ENCODE measurements at places on chromosomes 7 and 10.

GRCh38 chr10:125739994-125740679 lies 20.6 kb downstream of the EDRF1 start:
- no peak for DNase-seq

GRCh38 chr7:10225275-10225674 lies 748.4 kb upstream of the PHF14 start:
- DNase-seq = no peak

- DNase-seq = no peak
These were observed 80.2 kb downstream of the ZNF37A start for GRCh38 chr10:38174336-38174735.

DNA sequence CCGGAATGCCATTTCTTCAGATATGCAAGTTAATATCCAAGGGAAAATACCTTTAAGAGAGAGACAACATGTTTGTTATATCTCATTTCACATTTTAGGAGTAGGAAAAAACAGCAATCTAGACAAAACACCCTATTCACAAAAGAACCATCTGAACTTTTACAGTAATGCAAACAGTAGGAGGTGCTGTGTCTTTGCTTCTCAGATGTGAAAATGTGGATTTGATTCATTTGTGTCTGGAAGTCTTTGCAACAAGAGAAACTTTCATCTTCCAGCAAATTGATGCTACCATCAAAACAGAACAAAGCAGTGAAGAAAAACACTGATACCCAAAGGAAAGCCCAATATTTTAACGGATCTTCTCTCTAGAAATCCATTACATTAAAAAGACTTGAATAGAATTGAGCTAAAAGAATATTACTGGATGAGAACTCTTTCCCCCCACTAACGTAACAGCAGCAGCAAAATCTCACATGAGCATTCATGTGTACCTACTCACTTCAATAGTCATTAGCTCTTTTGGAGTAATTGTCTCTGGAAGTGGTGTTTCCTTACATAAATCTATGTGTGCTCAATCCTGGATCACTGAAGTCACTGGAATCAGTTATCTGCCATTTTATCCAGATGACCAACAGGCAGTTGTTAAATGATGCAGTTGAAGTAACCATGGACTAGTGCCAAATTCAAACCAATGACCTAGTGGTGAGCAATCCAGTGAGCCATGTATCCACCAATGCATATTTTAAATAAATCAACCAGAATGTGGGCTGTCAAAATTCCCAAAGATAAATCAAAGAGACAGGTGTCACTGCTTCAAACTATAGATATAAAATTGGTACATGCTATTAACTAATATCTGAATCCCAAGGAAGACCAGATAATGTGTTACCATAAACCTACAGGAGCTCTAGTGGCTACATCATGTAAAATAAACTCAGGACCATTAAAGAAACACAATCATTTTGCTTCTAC lies 1.8 kb downstream of the SEMA3C start:
- DNase-seq = no peak

GRCh38 chr10:6195376-6195775 lies 7.4 kb upstream of the PFKFB3 start:
- DNase-seq = no peak

DNA sequence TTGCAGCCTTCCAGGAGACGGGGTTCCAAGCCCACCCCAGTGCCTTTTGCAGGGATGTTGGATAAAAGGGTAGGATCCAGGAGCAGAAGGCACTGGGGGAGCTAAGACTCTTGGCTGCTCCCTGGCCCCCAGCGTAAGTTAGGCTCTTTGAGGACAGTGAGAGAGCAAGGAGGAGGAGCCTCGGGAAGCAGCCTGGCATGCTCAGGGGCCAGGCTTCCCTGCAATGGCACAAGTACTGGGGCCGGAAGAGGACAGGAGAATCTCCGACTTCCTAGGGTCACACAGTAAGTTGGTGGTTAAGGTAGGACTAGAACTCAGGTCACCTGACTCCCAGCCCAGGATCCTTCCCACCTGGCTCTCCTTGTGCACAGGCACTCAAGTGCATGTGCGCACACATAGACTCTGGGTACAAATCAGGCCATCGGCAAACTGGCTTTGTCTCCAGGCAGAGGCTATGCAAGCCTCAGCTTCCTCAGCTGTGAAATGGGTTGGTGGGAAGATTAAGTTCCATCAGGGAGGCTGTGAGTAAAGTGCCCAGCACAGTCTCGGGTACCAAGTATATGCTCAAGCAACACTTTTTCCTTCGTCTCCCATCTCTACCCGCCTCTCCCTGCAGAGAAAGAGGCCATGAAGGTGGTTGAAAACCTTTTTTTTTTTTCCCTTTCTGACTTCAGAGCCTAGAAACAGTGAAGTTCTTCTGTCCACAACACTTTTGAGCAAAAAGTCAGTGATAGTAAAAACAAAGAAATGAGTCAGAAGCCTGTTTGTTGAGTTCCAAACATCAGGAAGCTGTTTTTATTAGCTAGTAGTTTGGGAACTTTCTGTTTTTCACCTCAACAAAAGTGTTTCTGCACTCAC lies 79.1 kb downstream of the NEURL1 start:
- DNase-seq = no peak

- no peak for DNase-seq
These were observed 7.9 kb downstream of the CALML3 start for GRCh38 chr10:5532618-5533097.

GRCh38 chr10:2978111-2978510 lies 89.2 kb upstream of the PFKP start:
- peak; percentile 9 for DNase-seq

DNA sequence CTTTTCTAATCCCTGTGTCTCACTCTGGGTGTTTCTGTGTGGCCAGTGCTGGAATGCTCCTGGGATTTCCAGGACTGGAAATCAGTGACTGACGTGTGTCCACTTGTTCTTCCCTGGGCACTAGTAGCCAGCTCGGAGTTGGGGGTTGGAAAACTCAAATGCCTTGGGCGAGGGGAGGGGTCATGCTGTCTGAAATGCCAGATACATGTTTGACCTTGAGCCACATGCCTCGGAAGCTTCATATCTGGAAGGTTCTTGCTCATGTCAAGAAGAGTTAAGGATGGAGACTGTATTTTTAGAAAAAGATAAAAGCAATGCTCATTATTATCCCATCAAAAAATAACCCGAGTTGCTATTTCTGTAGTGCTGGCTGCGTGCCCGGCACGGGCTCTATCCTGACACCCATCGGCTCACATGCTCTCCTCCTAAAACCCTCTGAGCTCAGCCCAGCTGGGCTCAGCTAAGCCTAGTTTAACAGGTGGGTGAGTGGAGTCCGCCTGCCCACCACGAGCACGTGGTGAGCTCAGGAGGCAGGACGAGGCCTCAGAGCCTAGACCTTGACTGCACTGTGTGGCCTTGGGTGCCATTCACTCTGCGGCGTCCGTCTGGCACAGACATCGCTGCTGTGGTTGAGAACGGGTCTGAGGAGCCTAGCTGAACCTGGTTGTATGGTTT lies 6.4 kb downstream of the DPYSL4 start:
- no peak for DNase-seq

DNA sequence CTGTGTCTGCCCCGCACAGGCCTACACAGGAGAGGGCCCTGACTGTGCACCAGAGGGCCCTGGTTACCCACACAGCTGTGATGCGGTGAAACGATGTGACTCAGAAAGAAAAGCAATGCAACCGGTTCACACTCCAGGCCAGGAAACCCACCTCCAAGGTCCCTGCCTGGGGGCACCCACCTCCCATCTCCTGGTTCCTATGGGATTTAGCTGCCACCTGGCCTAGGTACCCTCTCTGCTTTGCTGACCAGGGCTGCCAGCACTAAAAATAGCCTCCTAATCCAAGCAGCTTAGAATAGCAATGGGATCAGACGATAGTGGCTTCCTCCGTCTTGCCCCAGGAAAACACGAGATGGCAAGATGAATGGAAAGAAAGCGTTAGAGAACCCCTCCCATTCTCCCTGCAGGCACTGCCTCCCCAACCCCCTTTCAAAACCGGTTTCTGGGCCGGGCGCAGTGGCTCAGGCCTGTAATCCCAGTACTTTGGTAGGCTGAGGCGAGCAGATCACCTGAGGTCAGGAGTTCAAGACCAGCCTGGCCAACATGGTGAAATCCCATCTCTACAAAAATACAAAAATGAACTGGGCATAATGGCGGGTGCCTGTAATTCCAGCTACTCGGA lies 12.4 kb downstream of the RBP3 start:
- no peak for DNase-seq

- DNase-seq = no peak
These were observed 178.5 kb downstream of the EBF3 start for GRCh38 chr10:129785536-129785981.

GRCh38 chr7:88456490-88456889 lies 149.8 kb upstream of the STEAP4 start:
- DNase-seq = no peak

- DNase-seq = no peak
These were observed 1.5 kb upstream of the SEMA3A start for GRCh38 chr7:84196084-84196503.

DNA sequence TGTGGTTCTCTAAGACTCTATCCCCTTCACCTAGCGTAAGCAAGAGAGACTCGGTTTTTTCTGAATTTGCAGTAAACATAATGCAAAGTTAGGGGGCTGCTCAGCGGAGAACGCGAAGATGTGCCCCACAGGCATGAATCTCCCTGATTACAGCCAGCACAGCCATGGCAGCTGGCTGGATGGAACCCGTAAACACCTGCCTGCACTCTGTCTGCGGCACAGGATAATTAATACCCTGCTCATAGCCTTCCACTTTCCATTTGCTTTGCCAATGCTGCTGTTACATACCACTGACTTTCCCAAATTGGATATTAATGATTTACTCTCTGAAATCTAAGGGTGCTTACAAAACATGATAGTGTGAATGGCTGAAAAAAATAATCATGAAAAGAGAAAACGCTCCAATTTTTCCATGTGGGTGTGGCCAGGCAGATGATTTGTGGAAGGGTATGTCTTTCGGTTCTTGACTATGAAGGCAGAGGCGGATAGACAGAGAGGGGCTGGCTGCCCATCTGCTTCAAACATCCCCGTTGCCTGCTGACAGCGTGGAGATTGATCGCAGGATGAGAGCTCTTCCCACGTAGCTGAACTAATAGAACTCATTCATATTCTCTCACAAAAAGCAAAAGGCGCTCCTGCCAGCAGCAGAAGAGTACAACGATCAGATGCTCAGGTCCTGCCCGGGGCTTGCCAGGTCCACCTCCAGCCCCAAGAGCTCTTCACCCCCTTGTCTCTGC lies 193.2 kb upstream of the GHITM start:
- DNase-seq = no peak

GRCh38 chr7:98870807-98871491 lies 1.1 kb upstream of the TMEM130 start:
- no peak for DNase-seq

DNA sequence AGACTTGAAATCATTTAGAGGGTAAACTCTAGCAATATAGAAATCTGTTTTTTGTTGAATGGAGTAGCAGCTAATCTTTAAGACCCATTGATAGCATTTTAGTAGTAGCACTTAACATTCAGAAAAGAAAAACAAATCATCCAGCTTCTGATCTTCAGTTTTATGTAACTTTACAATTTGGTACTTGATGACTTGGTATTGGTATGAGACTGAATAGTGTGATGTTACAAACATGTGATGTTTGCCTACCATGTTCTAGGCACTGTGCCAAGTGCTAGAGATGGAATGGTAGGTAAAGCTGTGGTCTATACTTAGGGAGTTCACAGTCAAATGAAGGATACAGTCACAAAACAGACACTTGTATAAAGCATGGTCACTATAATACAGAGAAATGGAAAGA lies 21.3 kb downstream of the ZEB1 start:
- no peak for DNase-seq

DNA sequence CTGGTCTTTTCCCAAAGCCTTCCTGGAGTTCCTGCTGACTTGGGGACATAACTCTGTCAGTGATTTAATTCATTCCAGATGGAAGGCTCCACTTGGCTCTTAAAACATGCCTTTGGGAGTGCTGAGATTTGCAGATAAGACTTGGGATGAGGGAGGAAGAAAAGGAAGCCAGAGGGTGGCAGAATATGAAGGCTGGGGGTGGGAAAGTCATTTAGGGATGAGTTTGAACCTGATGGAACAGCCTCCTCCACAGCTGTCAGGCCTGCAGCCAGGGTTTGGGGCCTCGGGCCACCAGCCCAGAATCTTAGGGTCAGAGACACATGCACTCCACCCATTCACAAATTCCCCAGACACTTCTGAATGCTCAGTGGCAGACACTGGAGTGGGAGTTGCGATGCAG lies 28.4 kb upstream of the EIF5AL1 start:
- no peak for DNase-seq

GRCh38 chr10:98623176-98623575 lies 176.4 kb upstream of the HPS1 start:
- no peak for DNase-seq
